Muscle of leg (tissue), 16 donors: ENCODE measurements at places on chromosomes 12 and 14. TPM values are rescaled to one million over a fixed set of nuclear protein-coding genes. Genes with fewer than 3 reads are reported as not detected.

The GPR135 gene
- polyA plus RNA-seq: 4.6 TPM

GRCh38 chr14:30996892-30997659 lies 28.4 kb upstream of the AP4S1 start:
- no peak overlapping the region for H3K27ac ChIP-seq
- no peak overlapping the region for H3K4me3 ChIP-seq
- H3K27me3 ChIP-seq: no peaks in the 10 kb centered on the region
- H3K4me1 ChIP-seq: peaks cover 6% of the 10 kb centered on the region
- no peak for DNase-seq

DNA sequence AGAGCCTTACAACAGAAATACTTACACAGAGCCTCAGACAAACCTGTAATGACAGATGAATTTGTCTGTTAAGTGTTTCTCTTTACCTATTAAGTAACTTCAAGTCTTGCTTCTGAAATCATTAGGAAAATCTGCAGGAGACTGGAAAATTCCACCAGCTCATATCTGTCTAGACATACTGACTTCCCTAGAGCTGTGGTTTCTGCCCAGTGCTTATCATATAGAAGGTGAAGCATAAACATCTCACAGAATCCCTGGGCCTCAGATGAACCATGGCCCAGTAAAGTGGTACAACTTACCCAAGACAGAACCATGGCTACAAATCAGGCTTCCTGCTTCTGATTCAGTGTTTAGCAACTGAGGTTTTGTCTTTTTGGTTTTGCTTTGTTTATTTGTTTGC lies 91.6 kb downstream of the EGLN3 start:
- H3K36me3 ChIP-seq: no peaks in the 10 kb centered on the region
- H3K27ac ChIP-seq: no peak overlapping the region
- H3K27me3 ChIP-seq: no peaks in the 10 kb centered on the region
- no peaks in the 10 kb centered on the region for H3K4me1 ChIP-seq

DNA sequence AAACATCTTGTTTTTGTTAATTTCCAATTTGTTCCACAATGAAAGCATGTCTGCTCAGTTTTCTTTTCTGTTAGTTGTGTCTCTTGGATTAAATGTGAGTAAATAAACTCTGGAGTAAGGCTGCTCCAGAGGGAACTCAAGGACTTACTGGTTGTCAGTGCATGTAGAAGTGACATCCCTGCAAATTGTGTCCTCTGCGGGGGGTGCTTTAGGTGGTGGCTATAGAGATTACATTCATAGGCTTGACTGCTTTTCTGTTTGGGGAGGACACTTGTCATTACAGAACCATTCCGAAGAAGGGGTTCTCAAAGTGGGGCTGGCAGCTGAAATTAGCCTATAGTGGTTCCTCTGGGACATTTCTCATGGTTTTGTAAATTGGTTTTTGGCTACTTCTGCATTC lies 8.8 kb downstream of the TMTC2 start:
- H3K27ac ChIP-seq: no peak overlapping the region
- H3K4me1 ChIP-seq: no peaks in the 10 kb centered on the region
- H3K36me3 ChIP-seq: peaks cover 6% of the 10 kb centered on the region
- no peaks in the 10 kb centered on the region for H3K27me3 ChIP-seq
- no peak for DNase-seq

DNA sequence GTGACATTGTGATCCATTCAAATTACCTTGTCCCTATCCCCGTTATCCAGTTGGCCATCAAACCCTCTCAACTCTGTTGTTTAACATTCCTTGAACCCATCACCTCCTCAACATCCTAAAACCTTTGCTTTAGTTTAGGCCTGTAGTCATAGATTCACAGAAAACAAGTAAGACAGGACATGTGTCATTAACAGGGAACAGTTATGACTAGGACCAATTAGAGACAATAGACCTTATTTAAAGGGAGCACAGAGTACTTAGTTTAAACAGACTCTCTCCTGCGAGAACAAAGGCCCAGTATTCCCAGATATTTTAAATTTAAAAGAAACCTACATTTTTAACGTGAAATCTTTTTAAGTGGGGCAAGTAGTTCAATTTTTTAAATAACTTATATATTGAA lies 20.0 kb upstream of the HELB start:
- H3K4me3 ChIP-seq: no peak overlapping the region
- H3K27ac ChIP-seq: no peak overlapping the region
- no peaks in the 10 kb centered on the region for H3K4me1 ChIP-seq
- no peaks in the 10 kb centered on the region for H3K36me3 ChIP-seq

DNA sequence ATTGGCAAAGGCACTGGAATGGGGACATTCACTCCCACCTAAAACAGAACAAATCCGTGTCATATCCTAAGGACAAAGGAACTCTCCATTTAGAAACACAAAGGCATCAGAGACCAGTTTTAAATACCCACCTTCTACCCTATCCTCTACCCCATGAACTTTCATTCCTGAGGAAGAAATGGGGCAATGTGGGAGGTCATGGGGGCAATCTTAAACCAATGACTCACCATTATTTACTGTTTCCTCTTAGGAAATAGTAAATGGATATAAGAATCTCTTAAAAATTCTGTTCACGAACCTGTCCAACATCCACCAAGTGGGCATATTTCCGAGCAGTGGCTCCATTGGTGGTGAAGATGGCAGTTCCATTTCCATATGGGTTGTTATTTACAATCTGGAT lies 19.4 kb downstream of the ALDH6A1 start:
- no peak overlapping the region for H3K27ac ChIP-seq
- no peak for DNase-seq
- no peak overlapping the region for H3K4me3 ChIP-seq
- H3K36me3 ChIP-seq: peaks cover 52% of the 10 kb centered on the region
- H3K4me1 ChIP-seq: no peaks in the 10 kb centered on the region

The ARMH4 gene
- 4.8 TPM for polyA plus RNA-seq

The TNFAIP2 gene
- polyA plus RNA-seq: 47.3 TPM

GRCh38 chr12:24045816-24046257 lies 96.4 kb upstream of the SOX5 start:
- DNase-seq: peak; percentile 15
- no peaks in the 10 kb centered on the region for H3K36me3 ChIP-seq
- no peaks in the 10 kb centered on the region for H3K27me3 ChIP-seq
- H3K4me3 ChIP-seq: no peak overlapping the region

The PLBD1 gene
- polyA plus RNA-seq: 27.2 TPM

DNA sequence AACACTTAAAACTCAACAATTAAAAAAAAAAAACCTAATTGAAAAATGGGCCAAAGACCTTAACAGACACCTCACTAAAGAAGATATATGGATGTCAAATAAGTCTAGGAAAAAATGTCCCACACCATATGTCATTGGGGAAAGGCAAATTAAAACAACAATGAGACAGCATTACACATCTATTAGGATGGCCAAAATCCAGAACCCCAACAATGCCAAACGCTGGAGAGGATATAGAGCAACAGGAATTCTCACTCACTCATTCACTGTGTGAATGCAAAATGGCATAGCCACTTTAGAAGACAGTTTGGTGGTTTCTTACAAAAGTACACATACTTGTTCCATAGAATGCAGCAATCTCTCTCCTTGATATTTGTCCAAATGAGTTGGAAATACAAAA lies 173.7 kb downstream of the SLC25A21 start:
- no peak for DNase-seq
- no peaks in the 10 kb centered on the region for H3K4me1 ChIP-seq
- H3K4me3 ChIP-seq: no peak overlapping the region
- H3K27me3 ChIP-seq: no peaks in the 10 kb centered on the region
- no peak overlapping the region for H3K27ac ChIP-seq
- no peaks in the 10 kb centered on the region for H3K36me3 ChIP-seq

- DNase-seq: no peak
- H3K4me1 ChIP-seq: no peaks in the 10 kb centered on the region
- H3K27ac ChIP-seq: no peak overlapping the region
- no peaks in the 10 kb centered on the region for H3K27me3 ChIP-seq
- H3K4me3 ChIP-seq: no peak overlapping the region
Observed at GRCh38 chr12:2759733-2760132, 35.0 kb upstream of the FKBP4 start.
